Lung (tissue), 17 donors: ENCODE measurements at places on chromosomes 16 and 17. TPM values are rescaled to one million over a fixed set of nuclear protein-coding genes. Genes with fewer than 3 reads are reported as not detected.

GRCh38 chr17:47698749-47699535, 5.0 kb downstream of the TBKBP1 start:
- peak; percentile 50 for DNase-seq

GRCh38 chr16:87636050-87636684, 33.9 kb downstream of the JPH3 start:
- peak; percentile 84 for DNase-seq

DNA sequence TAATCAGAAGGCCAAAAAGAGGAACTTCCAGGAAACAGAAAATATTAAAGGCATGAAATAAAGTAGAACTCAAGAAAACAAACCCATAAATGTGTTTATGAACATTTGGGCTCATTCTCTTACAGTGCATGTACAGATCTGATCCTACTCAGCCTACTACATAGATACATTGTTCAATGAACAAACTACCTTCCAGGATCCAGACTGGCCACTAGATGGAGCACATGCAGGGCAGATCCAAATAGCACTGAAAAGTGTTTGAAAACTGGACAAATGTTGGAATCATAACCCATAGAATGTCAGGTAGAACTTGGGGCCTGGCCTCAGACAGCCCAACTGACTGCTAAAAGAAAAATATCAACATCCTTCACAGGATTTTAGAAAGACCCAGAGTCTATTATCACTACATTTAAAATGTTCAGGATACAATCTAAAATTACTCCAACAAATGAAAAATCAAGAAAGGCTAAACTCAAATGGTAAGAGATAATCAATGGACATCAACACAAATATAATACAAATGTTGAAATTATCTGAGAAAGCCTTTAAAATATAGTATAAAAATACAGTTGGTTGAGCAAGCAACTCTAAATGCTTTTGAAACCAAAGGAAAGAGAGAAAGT, 122.4 kb upstream of the NUDT7 start:
- peak; percentile 24 for DNase-seq

GRCh38 chr16:64440005-64440404, 681.9 kb downstream of the CDH11 start:
- no peak for DNase-seq

- no peak for DNase-seq
Measured at GRCh38 chr17:33550261-33550660, 257.2 kb upstream of the ASIC2 start.

DNA sequence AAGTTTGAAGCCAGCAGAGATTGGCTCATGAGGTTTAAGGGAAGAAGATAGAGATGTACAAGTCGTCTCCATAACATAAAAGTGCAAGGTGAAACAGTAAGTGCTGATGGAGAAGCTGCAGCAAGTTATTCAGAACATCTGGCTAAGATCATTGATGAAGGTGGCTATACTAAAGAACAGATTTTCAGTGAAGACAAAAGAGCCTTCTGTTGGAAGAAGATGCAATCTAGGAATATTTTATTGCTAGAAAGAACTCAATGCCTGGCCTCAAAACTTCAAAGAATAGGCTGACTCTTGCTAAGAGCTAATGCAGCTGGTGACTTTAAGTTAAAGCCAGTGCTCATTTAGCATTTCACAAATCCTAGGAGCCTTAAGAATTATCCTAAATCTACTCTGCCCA, 26.0 kb downstream of the CCL4 start:
- DNase-seq: no peak

GRCh38 chr17:63976702-63977101, 4.0 kb upstream of the SCN4A start:
- no peak for DNase-seq

- peak; percentile 70 for DNase-seq
Measured at GRCh38 chr16:84827131-84827574, 7.4 kb downstream of the CRISPLD2 start.

The SDR42E2 gene
- total RNA-seq: not detected
